ENCODE measurements at places on chromosomes 1 and 21. TPM values are rescaled to one million over a fixed set of nuclear protein-coding genes. Genes with fewer than 3 reads are reported as not detected.

The LIN9 gene
- 2.7 TPM for total RNA-seq

The AGMAT gene
- total RNA-seq, result 6.2 TPM

The LEFTY2 gene
- 0.13 TPM for total RNA-seq

The ATP8B2 gene
- 40.9 TPM for total RNA-seq

The NBPF15 gene
- 44.9 TPM for total RNA-seq

DNA sequence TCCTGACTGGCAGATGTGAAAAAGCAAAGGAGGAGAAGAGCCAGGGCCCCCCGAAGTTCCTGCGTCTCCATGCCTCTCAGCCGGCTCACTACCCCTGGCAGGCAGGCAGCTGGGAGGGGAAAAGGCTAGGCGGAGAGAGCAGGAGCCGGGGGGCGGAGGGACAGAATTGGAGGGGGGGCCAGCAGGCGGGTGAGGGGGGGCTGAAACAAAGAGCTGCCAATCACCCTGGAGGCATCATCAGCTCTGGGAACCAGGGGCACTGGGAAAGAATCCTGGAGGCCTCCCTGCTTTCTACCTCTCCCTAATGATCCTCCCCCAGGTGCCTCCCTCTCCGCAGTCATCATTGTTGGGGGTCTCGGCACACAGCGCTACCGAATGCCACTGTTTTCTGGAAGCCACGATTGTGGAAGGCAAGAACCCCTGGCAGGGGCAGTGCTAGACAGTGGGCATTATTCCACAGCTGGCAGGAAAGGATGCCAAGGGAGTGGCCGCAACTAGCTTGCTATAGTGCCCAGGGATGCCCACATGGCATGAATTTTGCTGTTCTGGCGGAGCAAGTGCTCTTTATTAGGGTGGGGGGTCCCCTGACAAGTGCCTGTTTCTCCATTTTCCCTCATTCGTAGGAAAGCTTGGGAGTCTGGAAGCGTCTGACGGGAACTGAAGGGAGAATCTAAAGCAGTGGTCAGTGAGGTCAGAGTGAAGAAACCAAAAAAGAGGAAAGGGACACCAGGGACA, at the start of gene THBS3:
Gene THBS3, minus strand, starts transcription at position 92 of the 735 bp plus-strand sequence. Its CDS starts 21 bp downstream, at position 71.
- peaks cover 2% of the 10 kb centered on the region for H3K36me3 ChIP-seq
- DNase-seq, result peak; percentile 85
- H3K27me3 ChIP-seq, result no peaks in the 10 kb centered on the region
- peaks cover 13% of the 10 kb centered on the region for H3K4me1 ChIP-seq

- H3K36me3 ChIP-seq, result peaks cover 8% of the 10 kb centered on the region
- DNase-seq, result no peak
- no peaks in the 10 kb centered on the region for H3K4me1 ChIP-seq
Measured at GRCh38 chr1:64632936-64633335, 111.9 kb upstream of the RAVER2 start.

DNA sequence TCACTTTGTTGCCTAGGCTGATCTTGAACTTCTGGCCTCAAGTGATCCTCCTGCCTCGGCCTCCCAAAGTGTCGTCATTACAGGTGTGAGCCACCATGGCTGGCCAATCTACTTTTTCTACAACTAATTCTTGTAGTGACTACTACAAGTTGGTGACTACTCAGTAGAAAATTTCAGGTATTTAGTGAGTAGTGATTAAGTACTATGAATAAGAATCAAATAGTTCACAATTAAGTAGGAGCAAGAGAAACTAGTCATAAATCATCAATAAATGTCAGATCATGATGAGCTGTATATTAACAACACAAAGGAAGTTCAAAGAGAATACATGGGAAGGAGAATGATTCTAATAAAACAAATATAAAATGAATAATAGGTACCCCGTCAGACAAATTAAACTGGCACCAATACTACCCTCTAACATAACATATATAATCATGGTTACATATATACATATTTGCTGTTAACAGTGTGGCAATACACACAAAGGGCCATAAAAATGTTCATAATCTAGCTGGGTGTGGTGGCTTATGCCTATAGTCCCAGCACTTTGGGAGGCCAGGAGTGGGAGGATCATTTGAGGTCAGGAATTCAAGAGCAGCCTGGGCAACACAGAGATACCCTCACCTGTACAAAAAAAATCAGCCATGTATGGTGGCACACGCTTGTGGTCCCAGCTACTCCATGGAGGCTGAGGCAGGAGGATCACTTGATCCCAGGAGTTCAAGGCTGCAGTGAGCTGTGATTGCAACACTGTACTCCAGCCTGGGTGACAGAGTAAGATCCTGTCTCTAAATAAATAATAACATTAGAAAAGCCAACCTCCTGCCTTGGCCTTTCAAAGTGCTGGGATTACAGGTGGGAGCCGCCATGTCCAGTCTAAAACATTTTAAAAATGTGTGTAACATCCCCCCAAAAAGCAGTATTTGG, 19.1 kb downstream of the YY1AP1 start:
- no peak for DNase-seq
- H3K36me3 ChIP-seq, result peaks cover 9% of the 10 kb centered on the region
- no peak overlapping the region for H3K27ac ChIP-seq
- no peaks in the 10 kb centered on the region for H3K4me1 ChIP-seq
- H3K27me3 ChIP-seq, result no peaks in the 10 kb centered on the region

GRCh38 chr1:39131940-39132339, 72.6 kb upstream of the MACF1 start:
- H3K4me1 ChIP-seq, result peaks cover 41% of the 10 kb centered on the region
- H3K4me3 ChIP-seq, result peak overlapping the region; percentile 23
- no peaks in the 10 kb centered on the region for H3K36me3 ChIP-seq
- H3K27me3 ChIP-seq, result no peaks in the 10 kb centered on the region

DNA sequence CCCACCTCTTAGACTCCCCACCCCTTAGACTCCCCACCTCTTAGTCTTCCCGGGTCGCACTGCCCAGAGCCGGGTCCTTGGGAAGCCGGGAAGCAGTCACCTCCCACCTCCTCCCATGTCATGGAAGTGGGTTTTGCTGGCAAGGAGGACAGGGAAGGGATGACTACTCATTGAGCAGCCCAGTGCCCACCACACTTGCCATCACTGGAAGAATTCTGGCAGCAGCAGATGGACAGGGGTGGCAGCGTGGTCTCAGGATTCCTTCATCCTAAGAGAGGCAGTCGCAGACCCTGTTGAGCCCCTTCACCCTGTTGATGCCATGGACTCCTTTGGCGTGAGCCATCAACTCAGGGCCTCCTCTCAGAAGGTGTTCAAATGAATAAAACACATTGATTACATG, 140.8 kb downstream of the PGBD5 start:
- H3K27ac ChIP-seq, result no peak overlapping the region
- H3K36me3 ChIP-seq, result no peaks in the 10 kb centered on the region
- no peaks in the 10 kb centered on the region for H3K4me1 ChIP-seq
- no peaks in the 10 kb centered on the region for H3K27me3 ChIP-seq
- no peak for DNase-seq

DNA sequence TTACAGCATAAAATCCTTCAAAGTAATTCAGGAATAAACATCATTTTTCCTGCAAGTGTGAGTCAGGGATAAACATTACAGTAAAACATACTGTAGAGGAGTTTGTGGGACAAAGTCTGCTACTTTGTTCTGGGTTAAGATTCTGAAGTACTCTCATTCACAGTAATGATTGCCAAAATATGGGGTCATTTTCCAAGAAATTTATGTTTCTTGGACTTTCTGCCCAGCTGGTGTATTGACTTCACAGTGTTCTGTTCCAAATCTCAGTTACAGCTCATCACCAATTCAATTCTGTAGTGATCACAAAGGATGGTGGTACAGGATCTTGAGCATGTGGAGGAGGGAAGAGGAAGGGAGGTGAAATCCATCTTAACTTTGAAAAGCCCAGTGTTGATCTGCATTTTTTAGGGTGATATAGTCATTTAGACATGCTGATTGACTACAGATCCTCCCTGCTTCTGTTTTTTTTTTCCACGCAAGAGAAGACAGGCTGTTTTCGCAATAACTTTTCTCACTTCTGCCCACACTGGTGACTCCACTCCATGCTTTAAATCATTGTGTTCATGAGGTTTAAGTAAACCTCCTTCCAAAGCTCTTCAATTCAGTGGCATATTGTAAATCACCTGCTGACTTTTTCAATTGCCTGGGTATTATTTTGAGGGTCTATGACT, 60.4 kb upstream of the C1orf53 start:
- peak; percentile 32 for DNase-seq
- no peak overlapping the region for H3K4me3 ChIP-seq
- no peak overlapping the region for H3K27ac ChIP-seq

DNA sequence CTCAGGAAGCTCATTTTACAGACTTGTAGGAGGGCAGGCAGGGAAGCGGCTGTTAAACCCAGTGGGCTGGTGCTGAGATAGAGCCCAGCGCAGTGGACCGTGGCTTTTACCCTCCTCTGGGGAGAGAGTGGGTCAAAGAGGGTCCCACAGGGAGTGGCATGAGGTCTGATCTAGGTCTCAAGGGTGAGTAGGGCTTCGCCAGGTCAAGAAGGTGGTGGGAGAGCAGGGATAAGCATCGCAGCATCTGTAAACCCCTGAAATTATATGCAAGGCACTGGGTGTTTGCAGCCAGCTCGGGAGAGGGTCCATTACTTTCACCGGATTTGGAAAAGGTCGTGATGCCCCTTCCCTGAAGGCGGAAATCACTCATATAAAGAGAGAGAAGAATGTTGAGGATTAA, 89.1 kb downstream of the ZSCAN20 start:
- no peak for DNase-seq
- no peaks in the 10 kb centered on the region for H3K27me3 ChIP-seq
- no peak overlapping the region for H3K4me3 ChIP-seq
- no peaks in the 10 kb centered on the region for H3K36me3 ChIP-seq

DNA sequence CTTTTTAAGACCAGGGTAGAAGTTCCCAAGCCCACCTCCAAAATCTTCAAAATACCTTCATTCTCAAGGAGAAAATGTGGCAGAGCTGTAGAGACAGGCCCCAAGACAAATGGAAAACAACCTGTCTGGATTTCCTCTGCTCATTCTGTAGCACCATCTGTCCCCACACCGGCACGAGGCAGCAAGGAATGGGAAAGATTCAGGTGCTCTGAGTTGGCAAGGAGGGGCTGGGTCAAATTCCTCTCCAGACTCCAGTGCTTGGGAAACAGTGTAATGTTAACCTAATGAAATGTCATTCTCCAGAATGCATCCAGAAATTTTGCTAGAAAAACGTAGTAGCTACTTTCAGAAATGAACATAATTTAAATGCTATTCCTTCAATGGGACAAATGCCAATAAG, 9.3 kb downstream of the PABPC4 start:
- no peak for DNase-seq
- H3K4me3 ChIP-seq, result no peak overlapping the region
- no peaks in the 10 kb centered on the region for H3K4me1 ChIP-seq
- peaks cover 93% of the 10 kb centered on the region for H3K36me3 ChIP-seq
- no peaks in the 10 kb centered on the region for H3K27me3 ChIP-seq

DNA sequence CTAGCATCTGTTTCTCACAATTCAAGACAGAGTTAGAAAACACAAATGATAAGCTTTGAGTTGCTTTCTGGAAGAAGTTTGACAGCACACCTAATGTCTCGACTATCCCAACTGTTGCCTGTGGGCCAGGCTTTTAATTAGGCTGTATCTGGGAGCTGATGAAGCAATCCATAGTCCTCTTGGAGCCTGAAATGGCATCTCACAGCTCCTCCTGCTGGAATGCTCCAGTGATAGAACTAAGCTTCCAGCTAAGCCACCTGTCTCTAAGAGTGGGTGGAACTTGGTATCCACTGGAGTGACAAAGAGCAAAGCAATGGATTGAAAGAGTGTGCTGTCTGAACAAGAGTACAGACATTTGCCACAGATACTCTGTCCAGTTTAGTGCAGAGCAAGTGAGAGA, 605.3 kb upstream of the NR5A2 start:
- no peaks in the 10 kb centered on the region for H3K4me1 ChIP-seq
- H3K36me3 ChIP-seq, result no peaks in the 10 kb centered on the region
- DNase-seq, result peak; percentile 11

- peak; percentile 86 for DNase-seq
- H3K36me3 ChIP-seq, result no peaks in the 10 kb centered on the region
- H3K27ac ChIP-seq, result peak overlapping the region; percentile 82
- H3K4me1 ChIP-seq, result no peaks in the 10 kb centered on the region
Measured at GRCh38 chr1:12549460-12550349, 68.3 kb downstream of the DHRS3 start.

- no peaks in the 10 kb centered on the region for H3K4me1 ChIP-seq
- no peak for DNase-seq
- H3K4me3 ChIP-seq, result no peak overlapping the region
- no peak overlapping the region for H3K27ac ChIP-seq
- no peaks in the 10 kb centered on the region for H3K36me3 ChIP-seq
Measured at GRCh38 chr1:16165073-16165364, 9.2 kb upstream of the EPHA2 start.

DNA sequence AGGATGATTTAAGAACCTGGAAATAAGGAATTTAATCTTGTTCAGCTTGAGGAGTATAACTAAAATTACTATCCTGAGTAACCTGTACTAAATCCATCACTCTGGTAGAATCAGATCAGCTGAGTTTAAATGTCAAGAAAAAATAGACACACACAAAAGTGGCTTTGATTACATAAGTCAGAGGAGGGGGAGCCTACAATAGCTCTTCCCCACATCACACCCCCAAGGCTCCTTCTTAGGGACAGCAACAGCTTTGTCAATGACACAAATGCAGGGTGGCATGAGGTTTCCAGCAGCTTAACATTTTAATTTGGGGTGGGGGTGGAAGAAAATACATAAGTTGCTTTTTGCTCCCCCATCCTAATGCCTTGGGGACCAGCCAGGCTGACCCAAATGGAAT, 12.6 kb upstream of the NUP210L start:
- no peaks in the 10 kb centered on the region for H3K27me3 ChIP-seq
- DNase-seq, result no peak
- H3K36me3 ChIP-seq, result peaks cover 24% of the 10 kb centered on the region
- H3K4me3 ChIP-seq, result no peak overlapping the region
- no peaks in the 10 kb centered on the region for H3K4me1 ChIP-seq
- no peak overlapping the region for H3K27ac ChIP-seq

DNA sequence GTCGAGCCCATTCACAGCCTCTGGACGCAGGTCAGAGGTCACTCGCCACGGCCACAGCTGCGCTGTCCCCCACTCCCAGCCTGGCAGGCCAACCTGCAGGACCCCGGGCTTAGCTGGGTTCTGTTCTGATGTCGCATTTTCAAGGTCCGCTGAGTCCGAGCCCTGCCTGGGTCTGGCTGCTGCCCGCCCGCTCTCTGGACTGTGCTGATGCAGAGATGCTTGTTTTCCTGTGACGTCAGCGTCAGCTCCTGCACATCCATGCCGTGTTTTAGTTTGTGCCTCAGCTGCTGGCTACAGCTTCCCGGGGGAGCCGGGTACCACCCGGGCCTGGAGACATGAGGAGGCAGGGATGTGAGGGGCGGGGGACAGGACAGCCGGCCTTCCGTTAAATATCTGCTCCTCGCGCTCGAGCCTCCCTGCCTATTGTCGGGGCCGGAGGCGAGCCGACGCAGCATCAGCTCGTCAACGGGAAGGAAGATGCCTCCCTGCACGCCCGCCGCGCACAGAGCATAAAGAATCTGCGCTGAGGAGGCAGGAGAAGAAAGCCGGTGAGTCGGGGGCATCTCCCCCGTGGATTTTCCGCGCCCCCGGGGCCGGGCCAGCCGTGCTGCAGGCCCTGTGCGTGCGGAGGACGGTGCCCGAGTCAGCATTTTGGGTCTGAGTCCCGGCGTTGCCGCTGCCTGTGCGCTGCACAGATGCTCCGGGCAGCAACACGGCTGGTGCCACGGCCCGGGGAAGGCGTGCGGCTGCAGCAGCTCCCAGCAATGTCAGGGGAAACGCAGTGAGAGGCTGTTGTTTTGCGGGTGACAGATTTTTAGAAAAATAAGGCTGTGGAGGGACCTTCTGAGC, 23.4 kb downstream of the PRKCZ start:
- peaks cover 2% of the 10 kb centered on the region for H3K4me1 ChIP-seq
- no peak overlapping the region for H3K4me3 ChIP-seq
- peaks cover 2% of the 10 kb centered on the region for H3K27me3 ChIP-seq
- peak; percentile 90 for DNase-seq
- H3K36me3 ChIP-seq, result no peaks in the 10 kb centered on the region
- no peak overlapping the region for H3K27ac ChIP-seq
